Activated T-cell treated with anti-CD3 and anti-CD28 coated beads for 4 hours (primary cell): ENCODE measurements at places on chromosomes 12 and 14.
A peak's percentile ranks its signal among the peaks of the same experiment; 100 is the strongest.

DNA sequence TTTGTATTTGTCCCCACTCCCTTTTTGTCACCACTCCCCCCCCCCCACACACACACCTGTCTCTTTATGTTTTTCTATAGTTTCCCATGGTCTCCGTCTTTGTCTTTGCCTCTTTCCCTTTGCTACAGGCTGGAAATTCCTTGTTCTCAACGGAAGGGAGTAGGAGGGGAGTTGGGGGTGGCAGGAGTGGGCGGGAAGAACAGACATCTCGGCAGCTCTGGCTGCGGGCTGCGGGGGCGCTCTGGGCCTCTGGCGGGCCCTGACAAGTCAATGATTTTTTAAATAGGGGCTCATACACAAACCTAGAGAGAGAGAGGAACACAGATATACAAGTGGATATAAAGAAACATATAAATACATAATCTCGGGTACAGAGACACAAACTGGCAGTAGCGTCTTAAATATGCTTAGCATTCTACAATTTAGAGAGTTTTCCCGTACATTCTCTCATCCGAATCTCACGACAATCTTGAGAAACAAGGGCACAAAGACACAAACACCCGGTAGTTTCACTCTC is 2.4 kb upstream of the NAB2 start:
- DNase-seq = peak; percentile 73

DNA sequence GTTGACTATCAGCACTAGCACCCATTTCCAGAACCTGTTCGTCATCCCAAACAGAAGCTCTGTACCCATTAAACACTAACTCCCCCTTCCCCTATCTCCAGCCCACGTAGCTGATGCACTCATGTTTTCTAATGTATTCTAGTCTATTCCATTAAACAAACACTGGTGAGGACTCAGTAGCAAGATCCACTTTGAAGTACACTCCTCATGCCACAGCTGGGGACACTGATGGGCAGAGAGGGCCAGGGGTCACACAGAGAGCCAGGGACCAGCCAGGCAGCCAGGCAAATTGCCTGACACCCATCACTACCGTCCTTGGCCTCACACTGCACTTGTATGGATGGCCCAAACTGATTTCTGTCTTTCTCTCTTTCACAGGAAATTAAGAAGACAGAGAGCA is 269.9 kb upstream of the DIO3 start:
- no peak for DNase-seq

- no peak for DNase-seq
These were observed 23.8 kb downstream of the DNM1L start for GRCh38 chr12:32702946-32703345.

DNA sequence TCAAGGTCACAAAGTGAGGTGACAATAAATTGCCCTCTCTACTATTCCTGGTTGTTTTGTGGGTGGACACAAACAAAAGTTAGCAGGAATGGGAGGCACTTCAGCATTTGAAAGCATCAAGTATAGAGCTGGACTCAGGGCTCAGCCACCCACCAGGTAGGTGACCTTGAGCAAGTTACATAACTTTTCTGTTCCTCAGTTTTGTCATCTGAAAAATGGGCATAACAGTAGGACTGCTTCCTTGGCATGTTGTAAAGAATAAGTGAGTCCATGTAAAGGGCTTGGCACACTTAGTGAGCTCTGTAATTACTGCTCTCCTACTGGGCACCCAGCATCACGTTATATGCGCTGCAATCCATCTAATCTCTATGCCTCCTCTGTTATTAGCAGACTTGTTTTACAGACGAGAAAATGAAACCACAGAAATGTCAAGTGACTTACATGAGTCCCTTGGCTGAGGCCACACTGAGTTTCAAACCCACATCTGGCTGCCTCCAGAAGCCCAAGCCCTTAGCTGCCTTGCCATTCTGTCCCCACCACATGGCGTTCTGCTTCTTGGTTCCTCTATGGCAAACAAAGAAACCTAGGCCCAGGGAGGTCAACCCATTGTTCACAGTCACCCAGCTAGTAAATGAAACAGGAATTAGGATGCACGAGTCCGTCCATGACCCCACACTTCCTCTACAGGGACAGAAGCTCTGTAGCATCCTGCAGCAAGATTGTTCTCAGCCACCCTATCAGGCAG is 63.2 kb upstream of the SLC24A4 start:
- no peak for DNase-seq

DNA sequence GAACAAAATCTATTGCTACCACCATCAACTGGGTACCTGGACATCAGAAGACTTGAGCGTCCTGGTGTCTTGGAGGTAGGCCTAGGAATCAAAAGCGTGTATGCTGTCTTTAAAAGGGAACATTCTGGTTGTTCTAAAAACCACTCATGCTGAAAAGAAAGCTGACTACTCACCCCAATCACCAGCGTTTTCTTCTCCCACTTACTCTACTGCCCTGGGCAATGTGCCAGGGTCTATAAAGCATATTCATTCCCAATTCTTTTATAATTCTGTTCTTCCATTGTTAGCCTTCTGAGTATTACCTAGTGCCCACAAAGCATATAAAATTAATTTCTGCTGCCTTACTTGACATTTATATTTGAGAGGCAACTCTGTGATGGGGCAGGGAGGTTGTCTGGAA is 133.4 kb downstream of the KCNA5 start:
- no peak for DNase-seq

DNA sequence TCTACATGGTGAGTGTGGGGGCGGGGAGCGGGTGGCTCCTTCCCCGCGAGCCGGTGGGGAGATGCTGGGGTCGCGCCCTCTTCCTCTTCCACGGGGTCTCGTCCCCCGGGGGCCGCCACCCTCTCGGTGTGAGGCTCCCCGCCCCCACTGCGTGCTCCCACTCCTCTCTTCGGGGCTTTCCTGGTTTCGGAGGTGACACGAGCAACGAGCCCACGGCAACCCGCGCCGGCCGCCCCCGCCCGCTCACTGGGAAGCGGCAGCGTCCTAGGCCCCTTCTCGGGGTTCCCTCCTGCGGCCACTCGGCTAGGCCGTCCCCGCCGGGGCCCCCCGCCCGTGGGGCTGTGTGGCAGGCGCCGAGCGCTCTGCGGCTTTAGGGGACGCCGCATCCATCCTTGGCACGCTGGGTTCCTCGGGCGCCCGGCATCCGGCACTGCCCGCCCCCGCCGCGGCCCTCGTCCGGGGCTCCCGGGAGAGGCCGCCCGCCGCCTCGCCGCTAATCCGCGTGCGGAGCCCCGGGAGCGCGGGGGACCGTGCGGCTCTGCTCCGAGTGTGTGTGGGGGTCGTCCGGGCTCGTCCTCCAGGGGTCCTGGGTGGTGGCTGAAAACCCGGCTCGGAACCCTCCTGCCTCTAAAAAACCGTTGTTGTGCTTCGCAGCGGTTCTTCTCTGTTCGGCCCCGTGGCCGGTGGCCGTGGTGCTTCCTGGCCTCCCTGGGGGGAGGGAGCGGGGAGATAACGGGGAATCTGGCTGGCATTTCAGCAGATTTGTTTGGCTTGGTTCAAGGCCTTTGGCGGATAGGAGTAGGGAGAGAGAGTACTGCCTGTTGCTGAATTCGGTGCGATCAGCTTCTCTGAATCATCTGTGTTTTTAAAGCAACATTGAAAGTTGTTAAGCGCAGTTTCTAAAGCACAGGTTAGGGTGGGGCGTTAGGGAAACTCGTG is 1.0 kb downstream of the PCNX1 start:
- DNase-seq = peak; percentile 59

- DNase-seq = no peak
These were observed 31.1 kb upstream of the GPR132 start for GRCh38 chr14:105096206-105096875.
